Stimulated activated CD8-positive, alpha-beta memory T cell treated with anti-CD3 and anti-CD28 coated beads, Interleukin-7, amount 100 ng/mL, for 1 hour (primary cell): ENCODE measurements at places on chromosomes 12 and 14.

DNA sequence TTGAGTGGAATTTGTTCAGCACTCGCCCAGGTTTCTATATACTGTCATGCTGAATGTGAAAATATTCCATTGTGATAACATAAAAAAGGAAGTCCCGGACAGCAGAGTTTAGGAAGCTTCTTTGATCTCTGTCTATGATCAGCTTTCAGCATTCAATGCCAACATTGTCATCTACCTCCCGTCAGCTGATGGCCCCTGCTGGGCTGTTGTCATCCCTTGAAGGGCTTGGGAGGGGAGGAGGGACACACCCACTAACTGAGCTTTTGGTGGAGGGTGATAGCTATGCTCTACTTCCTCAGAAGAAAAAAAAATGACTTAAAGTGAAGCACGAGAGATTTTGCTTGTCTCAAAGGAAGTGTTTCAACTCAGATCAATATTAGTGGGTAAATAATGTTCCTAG, 4.7 kb upstream of the KRT77 start:
- no peak for DNase-seq

GRCh38 chr14:64193821-64194220, 100.3 kb downstream of the ESR2 start:
- DNase-seq, result no peak

GRCh38 chr12:38161123-38162000, 155.2 kb upstream of the ALG10B start:
- no peak for DNase-seq

- no peak for DNase-seq
Measured at GRCh38 chr14:61108496-61109141, 127.6 kb downstream of the SLC38A6 start.

GRCh38 chr12:123238961-123239360, 5.7 kb downstream of the MTRFR start:
- DNase-seq, result no peak

- DNase-seq, result no peak
Measured at GRCh38 chr12:127143020-127143419, 1124.0 kb upstream of the TMEM132C start.
